ENCODE measurements at places on chromosomes 5 and 9.

GRCh38 chr5:27414099-27414498 lies 375.7 kb upstream of the CDH9 start:
- no peak for DNase-seq

GRCh38 chr5:109191153-109191558 lies 218.6 kb downstream of the PJA2 start:
- DNase-seq = peak; percentile 6

DNA sequence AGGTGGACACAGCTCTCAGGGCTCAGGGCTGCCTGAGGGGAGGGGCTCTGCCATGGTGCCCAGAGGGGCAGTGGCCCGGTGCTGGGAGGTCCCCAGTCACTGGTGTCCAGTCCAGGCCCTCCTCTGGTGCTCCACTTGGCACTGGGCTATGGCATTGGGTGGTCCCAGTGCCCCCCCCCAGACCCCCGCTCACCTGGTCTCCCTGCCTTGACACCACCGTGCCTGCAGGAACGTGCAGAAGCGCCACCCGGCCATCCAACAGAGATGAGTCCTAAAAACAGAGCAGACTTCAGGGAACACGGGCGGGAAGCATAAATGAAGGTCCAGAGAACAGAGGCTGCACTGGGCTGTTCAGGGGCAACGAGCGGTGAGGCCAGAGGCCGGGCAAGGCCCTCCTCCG lies 42.3 kb upstream of the NSMF start:
- no peak for DNase-seq

DNA sequence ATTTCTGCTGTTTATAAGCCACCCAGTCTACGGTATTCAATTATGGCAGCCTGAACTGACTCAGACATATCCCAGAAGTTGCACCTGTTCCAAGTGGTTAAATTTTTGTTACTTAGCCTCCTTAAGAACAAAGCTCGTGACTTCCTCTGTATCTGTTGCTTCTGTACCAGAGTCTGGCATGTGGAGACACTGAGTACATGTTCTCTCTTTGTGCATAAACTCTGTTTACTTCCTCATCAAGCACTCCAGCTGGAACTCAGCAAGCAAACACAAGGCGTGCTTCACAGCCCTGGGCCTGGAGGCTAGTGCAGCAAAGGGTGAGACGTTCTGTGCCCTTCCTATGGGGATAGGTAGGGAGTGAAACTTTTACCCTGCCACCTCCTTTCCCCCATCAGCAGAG lies 19.0 kb downstream of the C9orf152 start:
- peak; percentile 83 for DNase-seq

DNA sequence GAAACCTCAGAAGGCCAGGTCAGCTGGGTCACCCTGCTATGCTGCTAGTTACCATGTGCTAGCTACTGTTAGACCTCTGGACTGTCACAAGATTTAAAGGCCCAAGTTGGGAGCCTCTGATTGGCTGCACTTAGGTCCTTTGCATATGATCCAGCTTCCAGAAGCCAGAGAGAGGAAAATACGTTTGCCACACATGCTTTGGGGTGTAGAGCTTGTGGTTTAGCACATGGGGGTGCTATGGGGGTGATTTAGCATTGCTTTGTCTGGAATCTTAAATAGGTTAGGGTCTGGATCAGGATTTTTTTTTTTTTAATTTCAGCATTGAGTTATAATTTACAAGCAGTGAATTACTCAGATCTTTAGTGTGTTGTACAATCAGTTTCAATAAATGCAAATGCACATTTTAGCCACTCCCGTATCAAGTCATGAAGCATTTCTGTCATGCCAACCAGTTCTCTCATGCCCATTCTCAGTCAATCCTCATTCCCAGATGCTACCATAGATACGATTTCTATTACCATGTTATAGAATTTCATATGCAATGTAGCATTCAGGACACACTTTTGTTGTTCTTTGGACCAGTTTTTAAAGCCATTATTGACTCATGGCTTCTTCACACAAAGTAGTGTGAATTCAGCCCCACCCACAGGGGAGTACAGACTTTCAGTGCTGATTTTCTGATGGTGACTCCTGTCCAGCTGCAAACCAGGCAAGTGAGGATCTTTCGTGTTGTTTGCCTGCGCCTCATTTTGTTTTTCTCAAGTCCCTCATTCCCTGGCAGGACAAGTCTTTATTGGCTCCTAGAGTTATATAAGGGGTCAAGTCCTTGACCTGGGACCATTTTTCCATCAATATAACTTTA lies 250.4 kb downstream of the LRRC70 start:
- DNase-seq = no peak

- DNase-seq = no peak
These were observed 109.3 kb upstream of the TMEM161B start for GRCh38 chr5:88377705-88378656.

- peak; percentile 99 for DNase-seq
These were observed 51.5 kb upstream of the MAP3K1 start for GRCh38 chr5:56763711-56764466.

- no peak for DNase-seq
These were observed 7.4 kb downstream of the NPR2 start for GRCh38 chr9:35798658-35799374.

GRCh38 chr9:87520172-87520683 lies 22.6 kb downstream of the DAPK1 start:
- no peak for DNase-seq
